ENCODE measurements at places on chromosomes 6 and 20.

GRCh38 chr6:42454428-42454791, 2.7 kb upstream of the TRERF1 start:
- DNase-seq: no peak

GRCh38 chr6:159899994-159900745, 9.4 kb downstream of the MAS1 start:
- DNase-seq: no peak

- no peak for DNase-seq
Observed at GRCh38 chr6:45002390-45003105, 325.6 kb upstream of the RUNX2 start.

GRCh38 chr6:24749297-24749696, 25.4 kb upstream of the GMNN start:
- no peak for DNase-seq

- no peak for DNase-seq
Observed at GRCh38 chr6:112332274-112332673, 14.9 kb upstream of the RFPL4B start.

DNA sequence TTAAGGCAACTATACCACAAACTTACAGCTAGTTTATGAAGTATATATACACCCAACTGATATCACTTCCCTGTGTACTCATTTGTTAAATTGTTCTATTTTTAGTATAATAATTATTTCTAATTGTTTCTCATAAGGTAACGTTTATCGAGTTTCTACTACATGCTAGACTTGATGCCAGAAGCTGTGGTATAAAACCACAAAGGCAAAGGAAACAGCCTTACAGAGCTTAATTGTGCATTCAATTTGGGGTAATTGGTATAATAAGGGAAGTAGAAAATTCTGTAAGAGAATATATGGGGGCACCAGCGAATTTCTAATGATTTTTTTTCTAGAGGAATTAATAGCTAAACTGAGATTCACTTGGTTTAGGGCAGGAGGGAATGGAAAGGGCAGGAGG, 183.9 kb downstream of the GRM1 start:
- DNase-seq: no peak

DNA sequence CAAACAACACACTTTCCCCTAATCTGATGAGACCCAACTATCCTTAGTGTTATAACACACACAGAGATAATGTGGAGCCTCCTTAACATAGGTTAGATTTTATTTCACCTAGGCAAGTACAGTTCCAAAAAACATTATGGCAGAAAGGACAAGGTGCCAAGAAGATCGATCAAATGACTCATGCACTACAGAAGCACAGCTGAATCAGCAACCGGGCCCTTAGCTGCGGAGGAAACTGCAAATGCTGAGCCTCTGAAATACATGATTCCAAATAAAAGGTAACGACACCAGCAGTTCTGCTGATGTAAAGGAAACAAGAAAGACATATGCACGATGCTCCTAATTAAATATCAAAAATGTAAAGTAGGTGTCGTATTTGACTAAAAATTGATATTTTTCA, 19.9 kb upstream of the MUC21 start:
- DNase-seq: no peak

- DNase-seq: peak; percentile 46
Observed at GRCh38 chr6:159252955-159253508, 83.8 kb downstream of the FNDC1 start.

DNA sequence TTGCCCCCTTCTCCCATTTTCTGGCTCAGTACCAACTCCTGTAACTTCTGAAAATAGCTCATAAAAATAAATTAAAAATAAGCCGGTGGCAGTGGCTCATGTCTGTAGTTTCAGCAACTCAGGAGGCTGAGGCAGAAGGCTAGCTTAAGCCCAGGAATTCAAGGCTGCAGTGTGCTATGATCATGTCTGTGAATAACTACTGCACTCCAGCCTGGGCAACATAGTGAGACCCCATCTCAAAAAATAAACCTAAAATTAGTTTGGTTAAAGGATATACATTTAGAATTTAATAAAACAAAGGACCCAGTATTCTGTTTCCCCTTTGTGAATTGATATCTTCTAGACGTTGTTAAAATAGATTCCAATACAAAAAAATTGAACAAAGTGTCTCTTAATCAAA, 10.5 kb downstream of the PRDM13 start:
- no peak for DNase-seq

GRCh38 chr20:53800883-53801604, 207.4 kb upstream of the ZNF217 start:
- DNase-seq: no peak

- DNase-seq: no peak
Observed at GRCh38 chr6:166192136-166192535, 24.5 kb upstream of the TBXT start.

- no peak for DNase-seq
Observed at GRCh38 chr6:93424303-93425064, 5.1 kb upstream of the EPHA7 start.

DNA sequence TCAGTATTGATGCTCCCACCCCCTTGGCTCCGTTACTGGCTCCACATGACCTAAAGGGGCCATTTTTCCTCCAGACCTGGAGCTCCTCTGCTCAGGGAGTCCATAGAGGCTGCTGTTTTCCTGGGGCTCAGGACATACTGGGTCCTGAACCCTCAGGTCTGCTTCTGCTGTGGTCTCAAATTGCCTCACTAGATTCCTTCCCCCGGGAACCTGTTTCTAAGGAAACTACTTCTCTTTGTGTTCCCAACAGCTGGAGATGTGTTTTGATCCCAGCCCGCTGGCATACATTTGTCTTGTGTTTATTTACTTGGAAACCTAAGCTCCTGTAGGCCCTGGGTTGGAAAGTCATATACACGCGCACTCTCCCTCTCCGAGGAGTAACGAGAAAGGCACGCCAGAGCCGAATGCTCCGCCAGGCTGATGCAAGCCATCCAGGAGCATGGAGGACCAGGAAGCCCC, 222.8 kb downstream of the UST start:
- no peak for DNase-seq

DNA sequence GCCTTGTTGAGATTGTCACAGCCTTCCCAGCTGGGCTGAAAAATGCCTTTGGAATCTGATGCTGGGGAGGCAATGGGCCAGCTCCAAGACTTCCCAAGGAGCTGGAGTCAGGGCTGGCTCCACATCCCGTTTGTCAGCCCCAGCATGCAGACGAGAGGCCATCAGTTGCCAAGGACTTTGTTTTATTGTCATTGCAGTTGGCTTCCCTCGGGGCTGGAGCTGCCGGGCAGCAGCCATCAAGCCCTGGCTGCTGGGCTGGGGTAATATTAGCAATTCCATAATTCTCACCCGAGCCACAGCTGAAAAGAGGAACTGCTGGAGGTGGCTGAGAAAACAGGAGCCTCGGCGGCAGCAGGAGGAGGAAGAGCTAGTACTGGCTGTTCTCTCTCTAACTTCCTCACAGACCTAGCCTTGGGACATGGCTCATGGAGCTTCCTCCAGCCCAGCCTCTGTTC, 182.5 kb downstream of the CDC5L start:
- DNase-seq: peak; percentile 16

DNA sequence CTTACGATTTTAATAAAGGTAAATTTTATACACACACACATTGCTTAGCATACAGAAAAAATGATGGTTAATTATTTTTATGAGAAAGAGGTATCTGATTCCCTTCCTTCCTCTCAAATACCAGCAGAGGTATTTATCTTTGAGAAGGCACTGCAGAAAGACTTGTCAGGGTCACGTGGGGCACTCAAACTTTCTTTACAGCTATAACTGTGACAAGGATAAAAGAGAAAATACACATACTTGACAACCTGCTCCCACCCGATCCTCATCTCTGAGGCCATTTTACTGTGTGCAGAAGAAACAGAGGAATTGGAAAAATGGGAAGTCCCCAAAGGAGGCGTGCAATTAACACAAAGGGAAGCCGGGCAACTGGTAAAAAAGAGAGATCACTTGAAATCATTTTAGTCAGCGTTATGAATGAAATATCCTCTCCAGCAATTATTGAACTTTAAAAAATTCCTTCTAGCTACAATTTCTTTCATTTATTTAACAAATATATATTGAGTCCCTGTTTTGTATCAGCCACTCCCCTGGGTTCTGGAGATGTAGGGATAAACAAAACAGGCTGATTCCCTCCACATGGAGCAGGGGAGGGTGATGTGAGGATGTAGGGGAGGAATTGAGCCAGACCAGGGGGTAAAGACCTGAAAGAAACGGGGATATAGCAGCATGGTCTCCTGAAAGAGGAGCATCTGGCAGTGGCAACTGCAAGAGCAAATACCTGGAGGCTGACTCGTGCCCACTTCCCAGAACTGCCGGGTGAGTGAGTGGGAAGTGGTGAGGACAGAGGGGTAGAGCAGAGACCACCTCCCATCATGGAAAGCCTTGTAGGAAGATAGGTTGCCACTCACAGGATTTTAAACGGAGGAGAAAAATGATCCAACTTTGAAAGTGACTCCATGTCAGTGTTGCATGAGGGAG, 510.3 kb downstream of the KIF16B start:
- no peak for DNase-seq

GRCh38 chr6:1295420-1295819, 16.5 kb upstream of the FOXQ1 start:
- no peak for DNase-seq

DNA sequence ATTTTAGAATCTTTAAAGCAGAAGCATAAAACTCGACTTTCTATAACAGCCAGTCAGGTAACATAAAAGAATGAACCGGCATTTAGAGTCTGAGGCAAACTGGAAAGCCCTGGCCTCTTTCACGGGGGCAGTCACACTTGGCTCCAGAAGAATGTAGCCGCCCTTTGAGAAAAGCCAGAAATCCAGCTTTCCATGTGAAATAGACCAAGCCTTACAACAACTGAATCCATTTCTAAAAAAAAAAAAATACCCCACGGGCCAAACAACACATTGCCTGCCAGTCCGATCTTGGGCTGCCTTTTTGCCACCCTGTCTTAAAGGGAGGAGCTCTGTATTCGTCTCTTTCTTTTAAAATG, 252.9 kb upstream of the TAB2 start:
- no peak for DNase-seq

DNA sequence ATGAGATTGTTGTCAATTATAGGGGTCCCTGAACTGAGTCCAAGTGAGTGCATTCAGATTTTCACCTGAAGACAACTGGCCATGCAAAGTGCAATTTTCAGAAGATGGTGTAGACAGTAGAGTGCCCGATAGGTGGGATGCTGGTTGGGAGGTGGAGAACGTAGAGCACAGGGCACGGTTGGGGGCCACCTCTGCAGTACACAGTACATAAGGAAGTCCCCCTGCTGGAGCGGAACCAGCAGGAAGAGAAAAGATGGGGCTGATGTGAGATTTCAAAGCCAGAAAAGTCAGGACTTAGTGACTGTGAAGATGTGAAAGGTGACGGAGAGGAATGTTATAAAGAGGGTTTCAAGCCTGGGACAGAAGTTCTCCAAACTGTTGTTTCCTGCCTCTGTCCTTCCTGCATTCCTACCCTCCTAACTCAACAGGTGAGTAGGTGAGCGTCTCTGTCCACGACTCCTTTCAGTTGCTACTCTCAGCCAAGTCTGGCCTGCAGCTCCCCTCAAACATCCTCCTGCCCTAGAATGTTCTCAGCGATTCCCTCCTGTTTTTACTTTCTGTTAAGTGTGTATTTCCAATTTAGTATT, 330.8 kb downstream of the PRL start:
- no peak for DNase-seq

DNA sequence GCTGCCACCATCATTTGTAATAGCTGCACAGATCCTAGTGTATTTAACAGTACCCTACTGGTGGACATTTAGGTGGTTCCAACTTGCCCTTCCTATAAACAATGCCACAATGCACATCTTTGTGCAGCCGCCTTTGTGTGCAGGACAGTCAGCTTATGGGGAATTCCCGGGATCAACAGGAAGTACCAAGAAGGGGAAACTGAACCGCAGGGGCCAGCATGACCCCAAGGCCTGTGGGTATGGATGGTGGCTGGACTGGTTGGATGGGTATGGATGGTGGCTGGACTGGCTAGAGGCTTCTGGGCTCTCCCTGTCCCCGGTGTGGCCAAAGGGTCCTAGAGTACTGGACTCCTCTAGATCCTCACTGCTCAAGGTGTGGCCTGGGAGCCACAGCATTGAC, 46.7 kb downstream of the CEBPB start:
- DNase-seq: no peak

DNA sequence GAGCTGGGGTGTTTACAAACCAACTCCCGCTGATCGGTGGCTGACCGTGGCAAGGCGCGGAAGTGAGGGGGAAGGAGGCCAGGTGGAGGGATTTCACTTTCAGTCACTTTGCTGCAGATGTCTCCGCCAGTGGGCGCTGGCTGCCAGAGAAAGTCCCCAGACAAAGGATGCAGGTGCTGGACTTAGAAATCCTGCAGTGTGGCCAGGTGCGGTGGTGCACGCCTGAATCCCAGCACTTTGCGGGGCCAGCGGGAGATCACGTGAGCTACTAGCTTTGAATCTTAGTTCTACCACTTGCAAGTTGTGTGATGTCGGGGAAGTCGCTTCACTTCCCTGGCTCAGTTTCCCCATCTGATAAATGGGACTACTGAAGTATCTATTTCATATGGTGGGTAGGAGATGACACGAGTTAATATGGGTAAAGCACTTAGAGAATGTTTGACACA, 180.4 kb downstream of the ZNF217 start:
- no peak for DNase-seq

DNA sequence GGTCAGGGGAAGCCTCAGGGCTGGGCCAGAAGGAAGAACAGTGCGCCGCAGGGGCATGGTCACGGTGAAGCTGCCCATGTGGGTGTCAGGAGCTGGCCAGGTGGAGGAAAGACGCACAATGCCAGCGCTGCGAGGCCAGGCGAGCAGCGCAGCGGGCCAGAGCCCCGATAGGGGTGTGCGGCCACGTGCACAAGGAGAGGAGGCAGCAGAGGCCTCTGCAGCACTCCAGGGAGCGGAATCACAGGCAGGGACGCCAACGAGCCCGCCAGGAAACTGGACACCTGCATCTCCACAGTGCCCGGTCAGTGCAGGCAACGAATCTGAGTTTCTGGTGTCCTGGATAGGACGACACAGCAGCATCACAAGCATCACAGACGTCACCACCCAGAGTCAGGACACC, 35.7 kb downstream of the TAF4 start:
- no peak for DNase-seq

DNA sequence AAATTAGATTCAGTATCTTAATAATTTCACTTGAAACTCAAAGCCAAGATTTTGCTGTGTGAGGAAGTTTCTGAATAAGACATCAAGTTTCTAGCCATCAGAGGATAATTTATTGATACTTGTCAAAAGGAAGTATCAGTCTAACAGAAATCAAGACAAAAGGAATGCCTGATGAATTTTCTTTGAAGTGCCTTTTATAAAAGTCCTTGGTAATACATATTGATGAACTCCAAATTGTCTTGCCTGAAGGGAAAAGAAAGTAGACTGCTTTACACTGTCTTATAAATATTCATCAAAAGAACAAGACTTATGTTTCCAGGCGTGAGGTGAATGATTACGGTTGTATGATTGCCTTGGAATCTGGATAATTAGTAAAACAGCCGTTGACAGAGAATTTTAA, 986.0 kb upstream of the MAP3K7 start:
- no peak for DNase-seq

- no peak for DNase-seq
Observed at GRCh38 chr6:97064578-97064977, 140.1 kb downstream of the KLHL32 start.

DNA sequence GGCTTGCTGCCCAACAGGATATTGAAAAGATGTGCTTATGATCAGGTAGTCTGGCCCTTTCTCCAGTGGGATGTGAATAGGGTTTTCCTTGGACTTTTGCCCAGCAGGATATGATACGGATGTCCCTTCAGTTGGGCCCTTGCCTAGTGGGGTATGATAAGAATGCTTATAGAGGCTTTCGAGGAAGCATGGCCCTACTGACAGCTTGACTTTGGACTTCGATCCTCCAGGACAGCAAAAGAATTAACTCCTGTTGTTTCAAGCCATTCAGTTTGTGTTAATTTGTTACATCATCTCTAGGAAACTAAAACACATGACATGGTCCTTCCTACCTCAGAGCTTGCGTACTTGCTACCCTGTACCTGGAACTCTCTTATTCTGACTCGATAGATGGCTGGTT, 9.7 kb upstream of the ZNF334 start:
- DNase-seq: no peak
